ENCODE measurements at places on chromosomes 1 and 21.

GRCh38 chr1:228172591-228173527, 7.3 kb downstream of the IBA57 start:
- DNase-seq = no peak

DNA sequence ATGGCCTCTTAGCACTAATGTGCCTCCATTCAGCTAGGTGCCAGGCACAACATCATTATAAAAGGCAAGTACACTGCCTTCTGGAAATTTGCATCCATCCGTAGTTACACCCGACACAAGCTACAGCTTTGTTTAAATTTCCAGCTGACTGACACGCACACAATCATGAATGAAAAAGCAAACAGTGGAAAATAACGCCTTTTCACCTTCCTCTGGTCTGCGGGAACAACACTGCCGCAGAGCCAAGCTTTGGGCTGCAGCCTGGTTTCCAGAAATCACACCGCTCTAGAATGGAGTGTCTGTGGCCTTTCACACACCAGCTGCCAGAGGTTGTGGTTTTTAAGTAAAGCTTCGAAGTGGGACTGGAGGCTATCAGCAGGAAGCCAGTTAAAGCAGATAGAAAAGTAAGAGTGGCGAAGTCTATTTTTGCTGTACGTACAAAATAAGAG, 142.8 kb upstream of the COA6 start:
- no peak for DNase-seq

DNA sequence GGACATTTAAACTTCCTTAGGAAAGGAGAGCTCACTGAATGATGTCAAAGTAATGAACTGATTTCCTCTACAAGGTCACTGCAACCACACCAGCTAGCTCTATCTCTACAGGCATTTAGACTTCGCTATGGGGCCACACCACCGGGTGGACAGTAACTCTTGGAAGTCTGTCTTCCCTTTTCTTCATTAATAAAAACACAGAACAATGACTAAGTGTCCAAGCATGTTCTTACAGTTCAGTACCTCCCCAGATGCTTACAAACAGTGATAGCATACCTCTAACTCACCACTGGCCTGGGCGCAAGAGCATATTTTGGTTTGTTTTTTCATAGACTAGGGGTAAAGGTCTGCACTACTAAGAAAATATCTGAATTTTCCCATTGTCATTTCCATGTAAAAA, 54.6 kb downstream of the SIM2 start:
- no peak for DNase-seq

DNA sequence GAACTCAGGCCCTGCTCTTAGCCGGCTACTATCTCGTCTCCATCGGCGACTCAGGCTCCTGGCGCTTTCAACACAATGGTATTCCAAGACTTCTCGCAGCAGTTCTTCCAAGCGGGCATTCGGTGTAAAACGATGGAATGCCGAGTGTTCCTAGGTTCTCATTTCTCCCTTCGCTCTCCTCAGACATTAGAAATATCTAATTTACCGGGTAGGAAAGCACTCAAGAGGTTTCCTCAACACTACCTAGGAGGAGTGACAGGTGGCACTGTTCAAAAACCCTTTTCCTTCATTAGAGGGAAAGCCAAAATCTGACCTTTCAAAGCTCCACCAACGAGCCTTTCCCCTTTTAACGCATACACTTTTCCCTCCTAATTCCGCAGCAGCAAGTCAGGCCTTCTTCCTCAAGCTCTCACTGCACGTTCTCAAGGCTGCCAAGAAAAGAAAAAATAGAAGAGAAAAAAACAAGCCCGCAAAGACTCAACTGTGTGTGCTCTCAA, 601 bp downstream of the UBE2G2 start:
- DNase-seq = peak; percentile 49

GRCh38 chr1:18895317-18895716, 7.0 kb downstream of the ALDH4A1 start:
- DNase-seq = no peak

DNA sequence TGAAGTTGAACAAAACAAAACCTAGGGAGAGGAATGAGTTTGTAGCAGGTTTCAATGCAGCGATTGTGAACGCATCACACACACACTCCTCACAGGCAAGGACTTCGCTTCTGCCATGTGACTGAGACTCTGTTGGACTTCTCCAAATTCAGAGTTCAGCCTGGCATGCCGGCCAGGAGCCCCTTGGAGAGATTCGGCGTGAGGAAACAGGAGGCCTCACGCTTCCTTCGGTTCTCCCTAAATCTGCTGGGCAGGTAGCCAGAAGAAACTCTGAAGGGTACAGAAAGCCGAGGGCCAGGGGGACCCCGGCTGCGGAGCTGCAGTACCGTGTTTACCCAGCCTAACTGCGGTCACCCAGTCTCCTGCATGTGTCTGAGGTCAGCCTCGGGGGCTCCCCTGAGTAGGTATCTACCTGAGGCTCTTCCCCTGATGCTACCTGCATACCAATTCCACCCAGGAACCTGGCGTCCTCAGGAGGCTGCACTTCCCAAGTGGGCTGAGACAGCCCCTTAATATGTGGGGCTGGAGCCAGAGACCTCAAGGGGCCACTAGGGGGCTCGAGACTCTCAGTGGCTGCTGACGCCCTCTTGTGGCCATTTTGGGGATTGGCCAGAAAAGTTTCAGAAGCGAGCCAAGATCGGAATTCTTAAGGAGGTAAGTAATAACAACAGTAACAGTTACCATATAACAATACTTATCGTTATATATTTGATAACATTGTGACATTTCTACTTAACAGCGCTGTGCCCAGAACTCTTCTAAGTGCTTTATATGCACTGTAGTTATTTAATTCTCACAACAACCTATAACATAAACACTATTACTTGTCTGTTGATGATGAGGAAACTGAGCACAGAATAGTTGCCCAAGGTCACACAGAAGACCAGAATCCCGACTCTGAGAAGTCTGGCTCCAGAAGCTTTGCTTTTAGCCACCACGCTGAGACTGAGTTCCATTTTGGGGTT, 2.7 kb upstream of the ANXA9 start:
- peak; percentile 93 for DNase-seq

- DNase-seq = no peak
Observed at GRCh38 chr1:113905435-113905861, 322 bp downstream of the DCLRE1B start.

DNA sequence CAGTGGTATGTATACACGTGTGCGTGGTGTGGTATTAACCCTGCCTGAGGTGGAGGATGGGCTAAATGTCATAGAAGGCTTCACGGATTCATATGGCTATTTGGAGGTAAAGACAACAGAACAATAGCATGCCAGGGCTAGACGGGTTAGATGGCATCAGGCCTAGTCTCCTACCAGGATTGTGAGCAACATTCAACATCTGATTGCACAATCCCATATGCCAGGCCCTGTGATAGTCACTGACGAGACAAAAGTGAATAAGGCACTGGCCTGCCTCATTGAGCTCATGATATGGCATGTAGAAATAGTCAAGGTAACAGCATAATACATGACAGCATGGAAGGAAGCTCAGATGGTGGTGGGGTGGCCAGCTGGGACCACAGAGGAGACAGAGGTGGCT, 167.1 kb upstream of the BEND5 start:
- DNase-seq = no peak

DNA sequence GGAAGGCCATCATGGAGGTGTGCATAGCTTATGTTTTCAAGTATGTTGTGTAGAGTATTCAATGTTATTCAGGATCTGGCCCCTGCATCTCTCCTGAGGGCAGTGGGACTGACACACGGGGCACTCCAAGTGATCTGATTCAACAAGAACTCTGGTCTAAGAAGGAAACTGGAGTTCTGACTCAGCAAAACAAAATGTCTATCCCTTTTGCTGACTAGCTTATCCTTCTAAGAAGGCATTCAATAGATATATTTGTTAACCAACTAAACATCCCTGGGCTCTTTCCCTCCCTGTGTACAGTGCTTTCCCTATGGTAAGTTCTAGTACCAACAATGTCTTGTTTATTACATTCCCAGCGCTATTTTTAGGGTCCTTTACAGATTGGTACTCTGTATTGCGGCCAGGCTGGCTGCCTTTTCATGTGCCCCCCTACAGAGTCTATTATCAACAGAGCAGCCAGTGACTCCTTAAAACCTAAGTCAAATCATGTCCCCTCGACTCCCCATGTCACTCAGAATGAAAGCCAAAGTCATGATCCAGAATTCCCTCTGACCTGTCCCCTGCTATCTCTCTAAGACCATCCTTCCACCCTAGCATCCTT, 304.9 kb downstream of the KCNH1 start:
- no peak for DNase-seq

GRCh38 chr1:39720094-39720999, 18.3 kb upstream of the PPIE start:
- DNase-seq = peak; percentile 54

DNA sequence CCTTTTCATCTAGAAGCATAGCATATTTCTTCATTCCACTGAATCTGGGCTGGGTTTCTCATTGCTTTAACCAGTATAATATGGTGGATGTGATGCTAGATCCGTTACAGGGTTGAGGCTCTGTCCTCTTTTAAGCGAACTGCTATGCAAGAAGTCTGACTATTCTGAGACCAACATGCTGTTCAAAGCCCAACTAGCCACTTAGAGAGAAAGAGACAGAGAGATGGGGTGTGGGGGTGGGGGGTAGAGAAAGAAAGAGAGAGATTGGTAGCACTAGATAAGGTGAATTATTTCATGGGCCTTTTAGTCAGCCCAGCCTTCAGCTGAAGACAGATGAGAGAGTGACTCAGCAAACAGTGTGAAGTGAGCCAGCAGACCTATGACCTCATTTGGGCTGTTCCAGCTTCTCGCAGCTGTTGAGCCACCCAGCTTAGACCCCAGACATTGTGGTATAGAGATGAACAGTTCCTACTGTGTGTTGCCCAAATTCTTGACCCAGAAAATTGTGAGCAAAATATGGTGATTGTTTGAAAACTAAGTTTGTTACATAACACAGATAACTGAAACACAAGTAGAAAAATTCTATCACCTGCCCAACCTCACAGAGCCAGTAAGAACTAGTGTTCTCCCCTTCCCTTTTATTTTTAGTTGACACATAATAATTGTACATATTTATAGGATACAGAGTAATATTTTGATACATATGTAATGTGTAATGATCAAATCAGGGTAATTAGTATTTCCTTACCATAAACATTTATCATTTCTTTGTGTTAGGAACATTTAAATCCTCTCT, 40.7 kb upstream of the PRKACB start:
- DNase-seq = peak; percentile 6

DNA sequence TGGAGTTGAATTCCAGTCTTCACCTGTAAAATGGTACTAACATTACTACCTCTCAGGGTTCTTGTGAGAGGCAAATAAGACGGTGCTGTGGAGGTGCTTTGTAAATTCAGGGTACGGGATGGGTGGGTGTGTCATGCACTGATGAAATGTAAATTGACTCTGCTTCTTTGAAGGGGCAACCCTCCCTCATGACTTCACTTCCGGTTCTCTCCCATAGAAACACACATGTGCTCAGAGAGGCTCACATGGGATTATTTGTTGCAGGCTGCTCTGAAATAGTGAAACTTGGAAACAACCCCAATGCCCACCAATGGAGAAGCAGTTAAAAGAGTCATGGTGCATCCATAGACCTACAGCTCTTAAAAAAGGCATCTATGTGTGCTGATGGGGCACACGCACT, 44.9 kb upstream of the SCMH1 start:
- DNase-seq = no peak

GRCh38 chr1:42931911-42932422, 26.7 kb downstream of the SLC2A1 start:
- DNase-seq = no peak

DNA sequence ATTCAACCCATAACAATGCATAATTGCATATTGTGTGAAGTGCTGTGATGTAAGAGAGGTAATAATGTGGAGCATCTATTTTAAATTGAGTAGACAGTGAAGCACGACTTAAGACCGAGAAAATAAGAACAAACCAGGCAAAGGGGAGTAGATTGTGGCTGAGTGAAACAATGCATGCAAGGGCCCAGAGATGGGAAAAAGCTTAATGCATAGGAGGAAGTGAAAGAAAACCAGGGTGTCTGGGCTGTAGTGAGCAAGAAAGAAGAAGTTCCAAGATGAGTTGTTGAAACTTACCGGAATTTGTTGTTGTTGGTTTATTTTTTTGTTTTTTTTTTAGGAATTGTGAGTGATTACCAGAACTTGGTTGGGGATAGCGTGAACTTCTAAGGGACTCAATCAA, 104.7 kb downstream of the SNX7 start:
- DNase-seq = no peak

GRCh38 chr1:183063349-183063748, 40.1 kb downstream of the LAMC1 start:
- DNase-seq = no peak

GRCh38 chr1:241495741-241496140, 23.8 kb downstream of the FH start:
- DNase-seq = no peak

DNA sequence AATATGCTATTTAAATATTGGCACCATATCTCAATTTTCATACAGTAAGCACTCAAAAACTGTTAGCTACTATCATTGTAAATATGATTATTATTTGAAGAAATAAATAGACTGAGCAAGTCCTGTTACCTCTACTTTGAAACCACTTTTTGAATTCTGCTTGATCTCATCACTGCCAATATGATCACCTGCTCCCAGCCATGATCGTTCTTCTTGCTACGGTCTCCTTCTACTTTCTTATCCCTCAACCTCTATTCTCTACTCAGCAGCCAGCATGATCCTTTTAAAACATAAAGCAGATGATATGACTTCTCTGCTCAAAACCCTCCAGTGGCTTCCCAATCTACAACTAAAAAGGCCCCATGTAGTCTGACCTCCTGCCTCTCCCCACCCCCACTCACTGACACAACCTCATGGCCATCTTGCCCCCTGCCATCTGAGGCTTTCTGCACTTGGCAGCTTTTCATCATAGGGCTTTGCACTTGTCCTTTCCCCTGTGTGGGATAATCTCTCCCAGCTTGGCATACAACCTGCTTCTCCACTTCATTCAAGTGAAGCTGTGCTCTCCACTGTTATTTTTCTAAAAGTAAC, 27.2 kb downstream of the CD34 start:
- no peak for DNase-seq

DNA sequence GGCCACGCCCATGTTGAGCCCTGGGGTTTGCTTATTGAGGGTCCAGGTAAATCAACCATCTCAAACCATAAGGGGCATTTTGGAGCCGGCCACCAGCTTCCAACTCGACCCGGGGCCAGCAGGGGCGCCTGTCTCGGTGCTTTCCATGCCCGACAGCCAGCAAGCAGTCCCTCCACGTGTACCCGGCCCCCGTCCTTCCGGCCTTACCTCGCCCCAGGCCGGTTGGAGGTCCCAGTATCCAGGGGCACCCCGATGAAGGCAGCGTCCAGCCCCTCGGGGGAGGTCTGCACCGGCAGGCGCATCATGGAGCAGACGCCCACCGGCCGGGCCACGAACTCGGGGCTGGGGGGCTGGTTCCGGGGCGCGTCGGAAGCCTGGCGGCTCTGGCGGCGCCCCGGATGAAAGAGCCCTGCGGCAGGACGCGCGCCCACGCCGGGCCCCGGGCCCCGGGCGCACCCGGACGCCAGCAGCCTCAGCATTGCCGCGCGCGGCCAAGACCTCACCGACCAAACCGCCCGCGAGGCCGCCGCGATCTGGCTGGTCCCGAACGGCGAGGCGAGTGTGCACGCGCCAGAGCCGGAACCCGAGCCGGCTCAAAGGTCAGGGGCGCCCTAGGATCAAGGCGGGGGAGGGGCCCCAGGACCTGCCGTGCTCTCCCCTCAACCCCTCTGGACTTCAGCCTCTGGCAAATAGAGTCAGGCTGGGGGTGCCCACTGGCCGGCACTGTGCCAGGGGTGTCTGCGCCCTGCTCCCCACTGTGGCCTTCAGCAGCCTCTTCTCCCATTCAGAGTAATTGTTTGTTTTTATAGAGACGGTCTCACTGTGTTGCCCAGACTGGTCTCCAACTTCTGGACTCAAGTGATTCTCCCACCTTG, at the start of gene AGMAT:
AGMAT (minus strand) TSS at position 563 of the 875 bp plus-strand sequence; CDS start at position 479, 84 bp downstream.
- DNase-seq = no peak

All from COLO829 (cell line).